GM13977 (cell line): ENCODE measurements at places on chromosomes 2 and 18.

- DNase-seq, result no peak
These were observed 235.3 kb downstream of the ZNF407 start for GRCh38 chr18:74832999-74833398.

GRCh38 chr2:164896634-164897355 is 55.2 kb upstream of the COBLL1 start:
- peak; percentile 6 for DNase-seq

DNA sequence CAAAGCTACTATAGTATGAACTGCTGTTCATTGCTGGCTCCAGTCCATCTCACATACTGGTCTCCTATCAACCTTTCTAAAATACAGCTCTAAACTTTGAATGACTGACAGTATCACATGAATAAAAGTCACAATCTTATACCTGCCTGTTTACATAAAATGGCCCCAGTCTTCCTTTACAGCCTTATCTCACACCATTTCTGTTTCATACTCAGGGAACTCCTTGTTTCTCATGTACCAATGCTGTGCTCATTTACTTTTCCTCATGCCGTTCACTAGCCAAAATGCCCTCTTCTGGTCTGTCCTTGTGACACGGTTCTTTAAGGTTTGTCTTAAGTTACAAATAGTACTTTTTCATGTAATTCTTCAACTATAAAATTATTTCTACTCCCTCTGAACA is 6.2 kb downstream of the ATP5MC3 start:
- DNase-seq, result no peak

DNA sequence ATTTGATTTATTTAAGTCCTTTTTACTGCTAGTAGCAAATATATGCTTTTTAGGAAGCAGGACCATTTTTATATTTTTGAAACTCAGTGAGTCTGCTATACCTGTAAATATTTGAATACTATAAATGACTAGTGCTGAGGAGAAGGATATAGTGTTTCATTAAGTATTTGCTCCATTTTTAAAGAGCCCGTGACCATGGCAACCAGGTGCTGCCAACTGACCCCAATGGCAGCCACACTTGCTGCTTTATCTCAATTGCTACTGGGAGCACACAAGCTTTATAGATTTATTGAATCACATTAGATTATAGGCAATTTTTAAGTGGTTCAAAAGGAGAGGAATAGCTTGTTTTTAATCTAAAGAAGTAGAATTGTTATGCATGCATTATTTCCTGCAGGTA is 142.0 kb downstream of the SCG2 start:
- DNase-seq, result no peak

- peak; percentile 25 for DNase-seq
These were observed 66.7 kb downstream of the PTPN4 start for GRCh38 chr2:119826370-119826961.

- DNase-seq, result no peak
These were observed 205.9 kb downstream of the EIPR1 start for GRCh38 chr2:3171564-3172264.

GRCh38 chr18:28846958-28847357 is 670.0 kb upstream of the CDH2 start:
- no peak for DNase-seq
